DMS79 (cell line): ENCODE measurements at places on chromosomes 7 and 10.

GRCh38 chr10:108184114-108184513 is 1019.6 kb upstream of the SORCS1 start:
- DNase-seq = no peak

GRCh38 chr7:35975851-35976454 is 175.1 kb downstream of the SEPTIN7 start:
- peak; percentile 54 for DNase-seq

- DNase-seq = peak; percentile 19
Measured at GRCh38 chr7:30521532-30521931, 16.9 kb upstream of the GGCT start.

DNA sequence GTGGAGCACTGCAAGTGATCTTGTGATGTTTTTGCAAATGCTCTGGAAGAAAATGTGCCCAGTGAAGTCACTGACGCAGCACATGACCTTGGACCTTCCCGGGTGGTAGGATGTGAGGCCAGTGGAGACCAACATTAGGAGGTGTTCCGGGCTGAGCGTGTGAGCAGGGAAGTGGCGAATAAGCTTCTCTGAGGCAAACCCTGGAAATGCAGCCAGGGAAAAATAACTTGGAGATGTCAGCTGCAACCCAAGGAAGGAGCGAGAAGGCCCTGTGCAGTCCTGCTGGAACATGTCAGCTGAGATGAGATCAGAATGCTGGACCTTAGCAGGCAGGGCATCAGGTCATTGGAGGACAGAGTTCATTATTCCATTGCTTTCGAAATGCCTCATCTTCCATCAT is 18.6 kb upstream of the SDK1 start:
- DNase-seq = no peak

DNA sequence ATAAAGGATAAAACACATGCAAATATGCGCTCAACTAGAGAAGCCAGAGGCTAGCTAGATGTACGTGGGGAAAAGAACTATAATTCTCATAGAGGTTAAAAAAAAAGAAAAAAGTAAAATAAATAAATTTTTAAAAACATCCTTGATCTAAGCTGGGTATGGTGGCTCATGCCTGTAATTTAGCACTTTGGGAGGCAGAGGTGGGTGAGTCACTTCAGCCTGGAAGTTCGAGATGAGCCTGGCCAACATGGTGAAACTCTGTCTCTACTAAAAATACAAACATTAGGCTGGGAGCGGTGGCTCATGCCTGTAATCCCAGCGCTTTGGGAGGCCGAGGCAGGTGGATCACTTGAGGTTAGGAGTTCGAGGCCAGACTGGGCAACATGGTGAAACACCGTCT is 18.6 kb upstream of the HSPA12A start:
- DNase-seq = no peak

DNA sequence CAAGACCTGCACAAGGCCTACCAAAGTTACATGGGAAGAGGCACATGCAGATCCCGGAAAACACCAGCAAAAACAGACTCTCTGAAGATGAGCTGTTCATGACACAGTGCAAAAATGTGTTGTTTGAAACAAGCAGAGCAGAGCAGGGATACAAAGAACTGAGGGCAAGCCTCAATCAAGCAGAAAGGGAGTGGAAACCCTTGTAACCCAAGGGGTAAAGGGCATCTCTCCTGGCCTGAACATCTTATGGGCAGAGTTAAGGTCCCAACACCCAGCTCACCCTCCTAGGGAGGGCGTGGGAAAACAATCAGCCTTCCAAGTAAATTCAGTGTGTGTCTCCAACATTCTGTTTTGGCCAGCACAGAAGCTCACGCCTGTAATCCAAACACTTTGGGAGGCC is 10.5 kb downstream of the PSPH start:
- DNase-seq = no peak

GRCh38 chr10:70233109-70233938 is at the start of gene PPA1:
TSS of gene PPA1 (minus strand) at chr10:70233429. CDS start at chr10:70233327, 102 bp downstream.
- peak; percentile 62 for DNase-seq
